ENCODE measurements at places on chromosomes 2 and 18.

- DNase-seq = no peak
Measured at GRCh38 chr2:8132351-8132831, 549.5 kb upstream of the ID2 start.

DNA sequence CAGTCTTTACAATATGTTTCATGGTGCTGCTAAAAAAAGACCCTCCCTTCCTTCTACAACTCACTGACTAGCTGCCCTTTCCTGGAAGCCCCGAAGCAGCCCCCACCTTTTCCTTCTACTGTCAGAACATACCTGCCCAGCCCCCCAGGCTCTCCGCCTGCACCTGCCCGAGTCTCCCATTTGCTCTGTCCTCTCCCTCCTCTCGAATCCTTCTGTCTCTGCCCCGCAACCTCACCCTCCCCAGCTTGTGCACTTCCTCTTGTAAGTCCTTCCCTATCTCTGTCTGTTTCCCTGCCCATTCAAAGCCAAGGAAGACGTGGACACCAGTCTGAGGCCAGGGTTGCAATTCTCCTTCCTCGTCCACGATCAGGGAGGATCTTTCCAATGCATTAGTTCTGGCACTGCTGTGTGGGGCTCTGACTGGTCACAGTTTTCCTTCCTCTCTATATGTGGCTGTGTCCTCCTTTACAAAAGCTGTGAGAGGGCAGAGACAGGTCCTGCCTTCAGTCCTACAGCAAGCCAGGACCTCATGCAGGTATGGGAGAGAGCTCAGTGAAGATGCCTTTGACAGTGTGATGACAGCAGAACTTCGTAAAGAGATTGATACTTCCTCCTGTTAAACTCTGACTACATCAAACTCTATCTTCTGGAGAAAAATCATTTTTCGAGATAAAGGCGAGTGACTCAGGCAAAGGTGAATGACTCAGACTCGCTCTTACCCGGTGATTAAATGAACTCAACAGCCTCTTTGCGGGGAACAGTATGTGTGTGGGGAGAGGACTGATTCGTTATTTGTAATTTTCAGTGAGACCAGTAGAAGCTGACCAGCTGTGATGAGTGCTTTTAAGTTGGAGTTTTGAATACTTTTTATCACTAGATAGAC is 14.2 kb downstream of the TNFRSF11A start:
- DNase-seq = no peak

GRCh38 chr2:191070276-191070675 is 56.3 kb upstream of the STAT1 start:
- no peak for DNase-seq

DNA sequence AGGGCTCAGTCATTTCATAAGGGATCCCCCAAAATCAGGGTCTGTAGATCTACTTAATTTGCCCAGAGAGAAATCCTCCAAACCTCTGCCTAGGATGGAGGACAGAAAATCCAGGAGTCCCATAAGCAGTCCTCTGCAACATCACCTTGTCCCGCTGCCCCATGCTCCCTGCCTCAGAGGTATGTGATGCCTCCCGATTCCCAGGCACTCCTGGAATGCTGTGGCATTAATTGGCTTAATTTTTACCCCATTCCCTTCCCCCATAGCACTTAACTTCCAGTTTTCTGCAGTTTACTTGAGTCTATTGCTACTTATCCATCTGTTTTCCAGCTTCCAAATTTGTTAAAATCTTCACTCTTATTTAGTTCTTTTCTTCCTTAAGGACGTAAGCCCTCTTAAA is 91.6 kb upstream of the TSPYL6 start:
- DNase-seq = no peak

- DNase-seq = no peak
Measured at GRCh38 chr2:178304333-178304732, 110.0 kb downstream of the OSBPL6 start.

GRCh38 chr18:67577386-67577785 is 60.9 kb upstream of the DSEL start:
- no peak for DNase-seq

GRCh38 chr2:236977852-236978398 is 107.8 kb upstream of the COPS8 start:
- DNase-seq = no peak

DNA sequence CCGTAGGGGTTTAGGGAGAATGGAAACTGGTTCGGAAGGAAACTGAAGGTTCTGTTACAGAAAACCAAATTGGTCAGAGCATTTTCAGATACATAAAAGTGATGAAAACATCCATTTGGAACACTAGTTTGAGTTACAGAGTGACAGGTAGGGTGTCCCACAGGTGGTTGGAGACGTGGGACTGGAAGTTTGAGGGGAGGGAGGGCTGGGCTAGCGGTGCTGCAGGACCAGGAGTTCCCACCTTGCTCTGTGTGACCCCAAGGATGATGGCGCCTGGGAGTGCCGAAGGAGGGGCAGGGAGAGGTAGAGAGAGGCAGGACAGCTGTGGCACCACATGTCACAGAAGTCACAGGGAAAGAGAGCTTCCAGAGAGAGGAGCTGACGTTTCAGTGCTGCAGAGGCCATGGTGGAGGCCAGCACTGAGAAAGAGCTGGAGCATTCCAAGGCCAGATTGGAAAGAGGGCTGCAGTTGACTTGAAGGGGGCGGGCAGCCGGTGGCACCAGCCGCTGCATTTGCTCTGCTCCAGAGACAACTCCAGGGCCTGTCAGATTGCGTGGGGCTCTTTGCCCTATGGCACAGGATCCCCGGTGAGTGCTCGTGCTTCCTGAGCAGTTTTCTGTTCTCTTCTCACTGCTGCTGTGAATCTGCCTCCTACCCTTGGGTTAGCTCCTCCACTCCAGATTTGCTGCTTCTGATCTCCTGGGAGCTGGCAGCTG is 56.2 kb upstream of the FOSL2 start:
- DNase-seq = no peak

- no peak for DNase-seq
Measured at GRCh38 chr2:122216071-122216470, 460.6 kb downstream of the TSN start.

DNA sequence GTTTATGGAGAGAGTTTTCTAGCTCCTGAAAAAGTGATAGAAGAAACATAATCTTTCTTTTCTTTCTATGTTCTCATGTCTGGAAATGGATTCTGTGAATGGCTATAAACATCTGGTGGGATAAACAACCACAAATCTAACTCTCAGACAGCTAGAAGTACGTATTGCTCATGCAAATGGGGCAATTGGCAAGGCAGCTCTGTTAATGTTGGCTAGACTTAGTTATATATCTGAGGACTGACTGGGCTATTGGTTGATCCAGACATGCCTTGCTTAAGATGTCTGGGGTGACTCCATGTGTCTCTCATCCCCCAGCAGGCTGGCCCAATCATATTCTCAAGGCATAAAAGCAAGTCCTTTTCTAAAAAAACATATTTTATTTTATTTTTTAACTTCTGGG is 939.2 kb upstream of the NRXN1 start:
- no peak for DNase-seq

DNA sequence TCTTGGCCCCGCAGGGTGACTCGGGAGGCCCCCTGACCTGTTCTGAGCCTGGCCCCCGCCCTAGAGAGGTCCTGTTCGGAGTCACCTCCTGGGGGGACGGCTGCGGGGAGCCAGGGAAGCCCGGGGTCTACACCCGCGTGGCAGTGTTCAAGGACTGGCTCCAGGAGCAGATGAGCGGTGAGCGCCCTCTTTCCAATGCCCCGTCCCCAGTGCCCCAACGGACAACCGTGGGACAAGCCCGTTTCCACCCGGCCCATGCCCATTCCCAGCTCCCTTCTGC is 2.6 kb upstream of the CHRND start:
- DNase-seq = no peak

DNA sequence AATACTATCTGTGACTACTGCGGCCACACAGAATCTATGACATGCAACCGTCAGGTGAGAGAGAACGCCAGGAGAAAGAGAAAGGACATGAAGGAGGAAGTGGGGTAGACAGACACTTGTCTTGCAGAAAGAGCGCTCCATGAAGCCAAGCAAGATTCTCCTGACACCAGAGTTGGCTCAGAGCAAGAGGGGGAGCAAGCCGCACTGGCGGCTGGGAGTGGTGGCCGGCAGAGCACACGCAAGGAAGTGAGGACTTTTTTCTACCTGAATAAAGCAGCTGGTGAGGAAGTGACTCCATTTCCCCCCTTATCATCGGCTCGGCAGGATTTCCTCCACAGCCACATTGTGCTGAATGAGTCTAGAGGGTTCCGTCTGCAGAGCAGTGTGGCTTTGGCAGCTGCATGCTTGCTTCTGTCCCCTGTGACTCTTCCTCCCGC is 181.6 kb downstream of the BCL2 start:
- DNase-seq = peak; percentile 81

DNA sequence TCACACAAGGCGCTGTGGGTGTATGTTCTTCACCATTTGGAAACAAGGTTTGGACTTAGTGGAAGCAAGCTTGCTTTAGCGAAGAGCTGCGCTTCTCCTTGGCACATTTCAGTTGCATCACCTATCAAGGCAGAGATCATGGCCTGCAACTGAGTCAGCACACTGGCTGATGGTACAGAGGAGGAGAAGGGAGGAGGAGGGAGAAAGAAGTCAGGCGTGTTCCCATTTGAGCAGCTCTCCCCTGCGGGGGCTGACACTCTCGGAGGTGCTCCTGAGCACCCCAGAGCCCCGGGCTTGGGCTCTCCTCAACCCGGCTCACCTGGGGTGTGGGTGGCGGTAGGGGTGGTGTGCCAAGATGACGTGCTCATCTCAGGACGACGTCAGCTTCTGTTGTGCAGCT is 6.0 kb upstream of the SERPINB5 start:
- no peak for DNase-seq

GRCh38 chr2:188406414-188406813 is 114.7 kb downstream of the GULP1 start:
- no peak for DNase-seq

- DNase-seq = no peak
Measured at GRCh38 chr2:128250229-128251025, 68.2 kb downstream of the HS6ST1 start.

DNA sequence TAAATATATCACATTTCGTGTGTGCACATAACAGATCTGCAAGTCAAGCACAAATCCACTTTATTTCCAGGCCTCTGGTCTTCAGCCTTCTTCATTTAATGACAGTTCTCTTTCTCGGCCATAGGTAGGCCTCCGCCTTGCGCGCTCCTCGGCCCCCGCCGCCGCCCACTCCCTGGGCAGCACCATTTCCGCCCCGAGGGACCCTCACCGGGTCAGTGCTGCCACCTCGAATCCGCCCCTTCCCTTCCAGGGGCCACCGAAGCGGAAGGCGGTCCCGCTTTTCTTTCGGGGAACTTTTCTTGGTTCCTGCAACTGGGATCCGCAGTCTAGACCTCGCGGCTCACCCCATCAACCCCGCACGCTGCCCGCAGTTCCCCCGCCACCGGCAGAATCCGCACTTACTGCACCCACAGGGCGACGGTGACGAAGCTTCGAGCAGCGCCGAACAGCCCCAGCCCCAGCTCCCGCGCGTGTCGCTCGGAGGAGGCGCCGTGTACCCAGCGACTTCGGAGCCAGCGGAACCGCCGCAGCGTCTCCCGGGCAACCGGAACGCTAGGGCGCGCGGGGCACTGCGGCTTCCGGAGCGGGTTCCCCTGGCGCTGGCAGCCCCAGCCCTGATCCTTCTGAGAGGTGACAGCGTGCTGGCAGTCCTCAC is at the start of gene CDKL4:
TSS of gene CDKL4 (minus strand) at position 502 of the 655 bp plus-strand sequence.
- DNase-seq = peak; percentile 54

- DNase-seq = no peak
Measured at GRCh38 chr2:51553476-51553875, 521.5 kb upstream of the NRXN1 start.

GRCh38 chr2:24915796-24916195 is 4.2 kb downstream of the ADCY3 start:
- no peak for DNase-seq

DNA sequence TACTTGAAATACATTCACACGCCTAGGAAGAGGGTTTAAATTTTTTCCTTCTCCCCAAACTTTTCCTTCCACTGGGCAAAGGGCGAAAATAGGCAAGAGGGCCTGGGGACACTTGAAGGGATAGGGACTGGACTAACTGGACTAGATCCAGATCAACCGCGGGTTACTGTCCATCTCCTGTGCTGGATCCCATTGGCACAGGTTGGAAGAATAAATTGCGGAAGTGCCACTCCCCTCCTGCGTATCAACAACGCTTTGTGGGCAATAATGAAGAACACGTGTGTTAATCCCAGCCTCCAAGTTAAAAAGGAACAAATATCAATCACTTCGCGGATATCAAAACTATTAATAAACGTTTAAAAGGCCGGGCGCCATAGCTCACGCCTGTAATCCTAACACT is 1.7 kb upstream of the FZD5 start:
- no peak for DNase-seq

DNA sequence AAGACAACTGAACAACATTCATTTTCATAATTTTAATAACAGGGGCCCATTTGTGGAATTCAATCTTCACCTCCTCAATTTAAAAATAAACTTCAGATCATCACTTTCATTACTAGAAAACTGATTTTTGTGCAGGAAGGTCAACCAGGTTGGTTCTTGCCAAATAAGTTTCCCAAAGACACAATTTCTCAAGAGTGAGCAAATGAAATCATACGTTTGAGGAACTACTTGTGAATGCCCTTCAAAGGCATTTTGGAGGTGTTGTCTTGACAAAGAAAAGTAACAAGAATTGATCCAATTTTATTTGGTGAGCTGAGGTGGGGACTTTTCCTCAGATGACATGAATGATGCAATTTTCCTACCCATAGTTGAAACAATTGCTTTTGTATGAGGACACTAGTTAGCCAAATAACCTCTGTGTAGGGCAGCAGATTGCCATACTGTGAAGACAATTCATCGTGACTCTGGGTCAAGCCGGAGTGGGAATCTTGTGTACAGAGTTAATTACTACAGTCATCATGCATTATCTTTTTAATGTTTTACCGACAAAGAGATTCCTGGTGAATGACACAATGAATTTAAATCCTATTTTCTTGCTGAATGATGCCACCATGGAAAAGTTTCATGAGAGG is 121.8 kb downstream of the TGFA start:
- DNase-seq = no peak

DNA sequence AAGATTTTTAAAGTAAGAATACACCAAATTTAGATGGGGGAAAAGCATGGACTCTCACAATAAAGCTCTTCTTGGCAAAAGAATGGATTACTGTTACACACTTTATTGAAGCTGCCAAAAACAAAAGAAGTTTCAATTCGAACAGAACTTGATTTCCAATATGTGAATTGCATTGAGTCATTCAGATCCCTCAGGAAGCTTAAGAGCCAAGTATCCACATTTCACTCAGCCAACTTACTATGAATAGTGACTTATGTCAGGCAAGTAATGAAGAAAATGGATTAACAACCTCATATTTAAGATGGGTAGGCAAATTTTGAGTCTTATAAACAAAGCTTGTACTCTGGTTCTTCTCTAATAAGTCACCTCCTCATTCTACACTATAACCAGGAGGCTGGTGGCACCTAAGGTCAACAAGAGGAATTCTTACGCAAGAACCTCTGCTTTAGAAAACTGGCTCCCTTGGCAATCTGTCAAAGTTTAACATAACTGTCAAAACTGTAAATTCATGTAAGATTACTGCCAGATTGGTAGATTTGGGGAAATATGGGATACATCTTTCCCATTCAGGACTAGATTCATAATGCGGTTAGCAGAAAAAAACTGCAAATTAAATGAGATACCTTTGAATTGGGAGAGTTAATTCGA is 6.0 kb downstream of the HADHA start:
- no peak for DNase-seq

Data from GM12865 (cell line).